SJSA1 (cell line): ENCODE measurements at places on chromosomes 3 and 15. TPM values are rescaled to one million over a fixed set of nuclear protein-coding genes. Genes with fewer than 3 reads are reported as not detected.

Gene IL20RB
- 3.2 and 3.6 TPM in 2 replicates for total RNA-seq

Gene TM4SF1
- 117 and 140 TPM in 2 replicates for total RNA-seq

Gene PLA2G4E
- total RNA-seq: not detected in 2 replicates

Gene RBP2
- not detected in 2 replicates for total RNA-seq

GRCh38 chr3:115217678-115218451 lies 70.8 kb upstream of the ZBTB20 start:
- no peaks in the 10 kb centered on the region for H3K27me3 ChIP-seq
- no peak overlapping the region for H3K4me3 ChIP-seq
- peaks cover 13% of the 10 kb centered on the region for H3K4me1 ChIP-seq

DNA sequence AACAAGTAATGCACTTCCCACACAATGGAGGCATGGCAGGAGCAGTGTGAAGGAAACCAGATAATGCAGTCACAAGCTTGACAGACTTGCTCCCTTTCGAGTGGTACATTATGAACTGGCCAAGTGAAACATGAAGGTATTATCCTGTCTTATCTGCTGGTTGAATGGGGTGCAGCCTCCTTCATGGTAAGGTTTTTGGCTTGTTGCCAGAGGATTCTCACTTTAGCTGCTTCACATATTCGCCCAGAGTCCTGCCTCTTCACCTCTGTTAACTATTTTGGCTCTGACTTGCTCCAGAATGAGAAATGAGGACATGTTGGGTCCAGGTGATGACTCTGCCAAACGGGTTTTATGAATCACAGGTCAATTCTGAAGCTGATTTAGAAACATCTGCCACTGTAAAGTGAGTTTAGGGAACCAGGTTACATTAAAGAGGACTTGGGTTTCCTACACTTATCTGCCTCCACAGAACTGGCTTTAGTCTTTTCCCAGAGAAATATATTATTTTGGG lies 19.5 kb upstream of the CCDC39 start:
- no peak overlapping the region for H3K27ac ChIP-seq
- H3K4me1 ChIP-seq: no peaks in the 10 kb centered on the region
- H3K4me3 ChIP-seq: no peak overlapping the region
- H3K36me3 ChIP-seq: no peaks in the 10 kb centered on the region

GRCh38 chr15:72141171-72142084 lies 23.2 kb downstream of the SENP8 start:
- H3K4me1 ChIP-seq: no peaks in the 10 kb centered on the region
- H3K27ac ChIP-seq: no peak overlapping the region
- no peak overlapping the region for H3K4me3 ChIP-seq
- no peaks in the 10 kb centered on the region for H3K27me3 ChIP-seq

DNA sequence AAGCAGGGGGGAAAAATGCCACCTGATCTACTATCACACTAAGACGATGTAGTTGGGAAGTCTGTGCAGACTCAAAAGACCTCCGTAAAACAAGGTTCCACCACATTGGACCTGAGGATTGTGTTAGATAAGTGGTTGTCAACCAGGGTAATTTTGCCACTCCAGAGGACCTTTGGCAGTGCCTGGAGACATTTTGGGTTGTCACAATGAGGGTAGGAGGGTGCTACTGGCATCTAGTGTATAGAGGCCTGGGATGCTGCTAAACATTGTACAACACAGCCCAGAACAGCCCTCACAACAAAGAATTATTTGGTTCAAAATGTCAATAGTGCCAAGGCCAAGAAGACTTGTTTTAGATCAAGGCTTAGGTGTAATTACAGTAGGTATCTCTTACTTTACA lies 14.6 kb upstream of the ZBED2 start:
- no peak overlapping the region for H3K4me3 ChIP-seq
- no peak for DNase-seq
- peaks cover 10% of the 10 kb centered on the region for H3K4me1 ChIP-seq
- H3K36me3 ChIP-seq: no peaks in the 10 kb centered on the region

DNA sequence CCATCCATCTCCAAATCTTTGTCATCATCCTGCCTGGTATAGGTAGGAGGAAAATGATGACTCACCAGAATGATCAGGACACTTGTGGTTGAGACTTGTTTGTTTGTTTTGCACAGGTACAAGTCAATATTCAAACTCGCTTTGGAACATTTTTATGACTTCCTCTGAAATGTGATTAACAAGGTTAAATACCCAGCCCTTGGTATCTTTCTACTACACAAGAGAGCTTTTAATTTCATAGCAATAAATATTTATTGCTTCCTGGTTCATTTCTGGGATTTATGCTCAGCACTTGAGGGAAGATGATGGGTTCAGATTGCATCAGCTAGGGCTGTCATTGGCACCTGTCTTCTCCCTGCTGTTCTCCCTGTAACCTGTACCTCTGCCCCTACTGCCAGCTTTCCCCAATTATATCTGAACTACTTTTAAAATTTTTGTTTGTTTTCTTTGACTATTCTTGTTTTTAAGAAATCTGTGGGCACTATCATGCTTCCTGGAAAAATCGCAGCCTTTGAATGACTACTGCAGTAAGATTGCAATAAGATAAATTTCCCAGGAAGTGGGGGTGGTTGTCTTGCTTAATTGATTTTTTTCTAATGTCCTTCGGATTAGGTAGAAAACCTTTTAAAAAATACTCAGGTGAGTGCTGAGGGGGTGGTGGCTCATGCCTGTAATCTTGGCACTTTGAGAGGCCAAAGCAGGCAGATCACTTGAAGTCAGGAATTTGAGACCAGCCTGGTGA lies 24.3 kb upstream of the GCNT3 start:
- no peak for DNase-seq
- H3K4me3 ChIP-seq: no peak overlapping the region
- H3K27me3 ChIP-seq: 0 out of 2 replicates have a peak, but pooled peaks cover 4% of the 10 kb centered on the region
- no peak overlapping the region for H3K27ac ChIP-seq
- H3K4me1 ChIP-seq: no peaks in the 10 kb centered on the region; the same call in 1 of the 2 replicates

- H3K4me1 ChIP-seq: no peaks in the 10 kb centered on the region
- H3K4me3 ChIP-seq: no peak overlapping the region
- no peaks in the 10 kb centered on the region for H3K27me3 ChIP-seq
- H3K27ac ChIP-seq: no peak overlapping the region
- no peaks in the 10 kb centered on the region for H3K36me3 ChIP-seq
- DNase-seq: no peak
Measured at GRCh38 chr3:182739619-182740018, 53.7 kb upstream of the ATP11B start.

GRCh38 chr3:155129396-155129795 lies 49.3 kb downstream of the MME start:
- H3K4me3 ChIP-seq: no peak overlapping the region
- no peak for DNase-seq
- H3K36me3 ChIP-seq: no peaks in the 10 kb centered on the region
- no peaks in the 10 kb centered on the region for H3K4me1 ChIP-seq
- no peak overlapping the region for H3K27ac ChIP-seq
- H3K27me3 ChIP-seq: no peaks in the 10 kb centered on the region

DNA sequence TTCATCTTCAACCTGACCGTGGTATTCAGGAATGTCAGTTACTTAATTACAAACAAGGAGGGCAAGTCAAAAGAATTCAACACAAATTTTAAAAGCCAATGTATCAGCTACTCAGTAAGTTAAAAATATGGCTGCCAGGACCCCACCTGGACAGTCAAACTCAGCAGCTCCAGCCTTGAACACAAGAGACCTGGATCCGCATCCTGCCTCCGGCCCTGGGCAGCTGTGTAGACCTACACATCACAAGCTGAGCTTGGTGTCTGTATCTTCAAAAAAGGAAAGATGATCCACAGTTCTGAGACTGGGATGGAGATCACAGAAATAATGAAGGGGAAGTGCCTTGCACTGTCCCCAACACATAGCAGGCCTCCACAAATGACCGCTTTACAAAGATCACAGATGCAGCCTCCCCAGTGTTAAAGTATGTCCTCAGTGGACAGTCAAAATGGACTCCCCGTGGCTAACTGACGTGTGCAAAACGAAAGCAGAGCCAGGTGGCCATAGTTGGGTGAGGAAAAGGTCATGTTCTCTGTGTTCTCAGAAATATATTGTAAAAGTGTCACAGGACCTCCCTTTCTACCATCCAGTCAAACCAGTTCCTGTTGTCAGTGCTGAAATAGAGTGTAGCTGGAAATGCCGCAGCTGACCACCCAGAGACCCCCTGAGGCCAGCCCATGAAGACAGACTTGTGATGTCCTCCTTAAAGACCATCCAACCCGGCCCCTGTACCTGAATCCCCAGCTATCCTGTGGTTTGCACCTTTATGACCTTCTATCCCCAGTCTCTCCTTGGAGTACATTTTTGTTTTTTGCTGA lies 168.5 kb upstream of the NSMCE3 start:
- DNase-seq: no peak
- no peaks in the 10 kb centered on the region for H3K4me1 ChIP-seq
- H3K27ac ChIP-seq: no peak overlapping the region
- no peak overlapping the region for H3K4me3 ChIP-seq

DNA sequence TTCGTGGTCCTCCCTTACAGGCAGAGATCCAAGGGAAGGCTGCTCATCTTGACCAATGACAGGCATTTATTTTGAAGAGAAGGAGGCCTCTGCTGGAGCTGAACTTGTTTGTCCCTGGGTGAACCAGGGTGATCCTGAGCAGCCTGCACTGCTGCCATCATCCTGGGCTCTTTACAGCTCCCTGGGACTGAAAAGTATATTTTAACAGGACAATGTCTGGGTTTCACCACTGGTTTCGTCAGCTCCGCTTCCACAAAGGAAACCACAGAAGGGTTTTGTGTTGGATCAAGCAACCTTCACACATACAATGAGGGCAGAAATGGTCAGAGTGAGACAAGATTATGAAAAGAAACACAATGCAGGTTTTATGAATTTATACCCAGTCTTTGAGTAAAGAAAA lies 400.7 kb upstream of the TPM1 start:
- H3K27me3 ChIP-seq: no peaks in the 10 kb centered on the region
- H3K27ac ChIP-seq: peak overlapping the region; percentile 41; the same call in 1 of the 2 replicates
- DNase-seq: peak; percentile 52
- H3K4me3 ChIP-seq: no peak overlapping the region
- no peaks in the 10 kb centered on the region for H3K36me3 ChIP-seq
